ENCODE measurements at places on chromosomes 3 and 15. TPM values are rescaled to one million over a fixed set of nuclear protein-coding genes. Genes with fewer than 3 reads are reported as not detected.
A peak's percentile ranks its signal among the peaks of the same experiment; 100 is the strongest.

DNA sequence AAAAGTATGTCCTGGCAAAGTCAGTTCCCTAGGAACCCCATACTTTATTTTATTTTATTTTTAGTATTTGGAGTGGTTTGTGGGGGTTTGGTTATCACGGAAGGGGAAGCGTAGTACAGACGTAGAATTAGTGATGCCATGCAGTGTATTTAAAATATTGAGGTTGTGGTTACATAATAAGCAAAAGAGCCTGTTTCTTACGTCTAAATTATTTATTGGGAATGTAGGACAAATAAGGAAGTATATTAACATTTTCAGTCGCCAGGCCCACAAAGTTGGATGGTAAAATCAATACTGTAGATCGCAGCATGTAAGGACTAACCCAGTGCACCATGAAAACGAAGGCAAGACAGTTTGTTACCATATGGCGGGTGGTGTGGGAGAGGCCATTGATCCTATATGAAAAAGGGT is 558 bp downstream of the DTWD1 start:
- peak; percentile 20 for DNase-seq

The ZNF660 gene
- total RNA-seq: 0.60 TPM

DNA sequence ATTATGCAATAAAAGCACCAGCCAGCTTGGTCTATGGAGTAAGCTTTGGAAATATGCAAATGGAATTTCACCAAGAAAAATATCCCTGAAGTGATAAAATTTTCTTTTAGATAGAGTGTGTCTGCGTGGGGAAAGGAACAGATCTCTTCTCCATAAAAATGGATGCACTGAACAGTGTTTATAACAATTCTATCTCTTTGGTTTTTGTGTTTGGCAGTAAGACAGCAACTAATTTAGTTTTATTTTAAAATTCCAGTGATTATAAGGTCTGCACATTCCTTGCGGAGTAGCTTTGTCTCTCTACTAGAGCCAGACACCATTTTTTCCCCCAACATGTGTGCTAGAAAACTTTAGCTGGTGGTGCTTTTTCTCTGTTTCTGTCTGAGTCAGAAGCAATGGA is 712.4 kb downstream of the GRM7 start:
- no peak for DNase-seq

The PCNP gene
- total RNA-seq: 68.6 TPM

- no peak for DNase-seq
These were observed 7.2 kb upstream of the MUC13 start for GRCh38 chr3:124941771-124942170.

GRCh38 chr3:97990624-97991292 is 18.5 kb upstream of the RIOX2 start:
- no peak for DNase-seq

GRCh38 chr15:64247906-64248541 is 85.2 kb upstream of the PPIB start:
- peak; percentile 91 for DNase-seq

- peak; percentile 53 for DNase-seq
These were observed 683 bp downstream of the UBE2Q2 start for GRCh38 chr15:75843678-75844581.

The SNURF gene
- 5.8 TPM for total RNA-seq

DNA sequence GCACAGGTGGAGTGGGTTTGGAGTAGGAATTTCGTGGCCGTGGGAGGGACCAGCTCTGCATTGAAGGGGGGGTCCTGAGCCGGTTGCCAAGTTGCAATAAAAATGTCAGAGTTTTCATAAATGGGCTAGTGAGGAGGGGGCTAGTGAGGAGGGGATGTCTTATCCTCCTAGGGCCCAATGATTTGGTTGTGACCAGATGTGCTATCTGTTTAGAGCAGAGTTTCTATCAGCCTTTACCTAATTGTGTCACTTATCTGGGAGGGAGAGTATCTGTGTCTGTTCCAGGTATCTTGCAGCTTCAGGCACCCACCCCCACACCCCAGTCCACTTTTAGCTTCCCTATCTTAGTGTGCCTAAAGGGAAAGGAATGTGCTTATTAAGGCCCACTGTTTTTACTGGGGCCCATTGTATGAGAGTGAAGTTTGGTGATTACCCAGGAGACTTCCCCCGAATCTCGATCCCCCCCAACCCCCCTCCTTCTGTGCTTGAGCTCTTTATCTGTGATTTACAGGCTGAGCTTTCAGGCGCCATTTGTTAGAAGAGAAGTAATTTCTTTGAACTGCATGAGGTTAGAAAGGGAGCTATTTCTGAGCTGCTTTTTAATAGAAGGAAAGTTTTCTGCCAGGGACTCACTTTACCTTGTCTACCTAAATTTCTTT is 42.6 kb downstream of the PPCDC start:
- DNase-seq: peak; percentile 45

GRCh38 chr3:3027976-3028567 is 82.1 kb downstream of the IL5RA start:
- no peak for DNase-seq

The PLCL2 gene
- 11.5 TPM for total RNA-seq

Data from HT1080 (cell line).